Activated CD4-positive, alpha-beta T cell treated with anti-CD3 and anti-CD28 coated beads, Interleukin-2, amount 50 U/mL, for 48 hours (primary cell): ENCODE measurements at places on chromosomes 12 and 14.
A peak's percentile ranks its signal among the peaks of the same experiment; 100 is the strongest.

DNA sequence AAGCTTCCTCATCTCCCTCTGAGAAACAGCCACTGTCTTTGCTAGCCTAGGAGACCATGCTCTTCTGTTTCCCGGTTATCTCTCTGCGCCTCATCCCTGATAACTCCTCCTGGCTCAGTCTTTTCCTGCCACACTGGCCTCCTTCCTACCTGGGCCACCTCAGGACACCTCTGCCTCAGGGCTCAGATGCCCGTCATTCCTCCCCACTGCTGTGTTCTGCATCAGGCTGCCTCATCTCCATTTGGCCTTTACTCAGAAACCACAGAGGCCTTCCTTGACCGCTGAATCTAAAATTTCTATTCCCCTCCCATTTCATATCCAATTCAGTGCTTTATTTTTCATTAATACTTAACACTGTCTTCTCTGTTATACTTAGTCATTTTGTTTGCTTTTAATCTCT lies 311.0 kb upstream of the RGS6 start:
- no peak for DNase-seq

GRCh38 chr14:30085943-30086342 lies 158.3 kb upstream of the PRKD1 start:
- DNase-seq, result no peak

DNA sequence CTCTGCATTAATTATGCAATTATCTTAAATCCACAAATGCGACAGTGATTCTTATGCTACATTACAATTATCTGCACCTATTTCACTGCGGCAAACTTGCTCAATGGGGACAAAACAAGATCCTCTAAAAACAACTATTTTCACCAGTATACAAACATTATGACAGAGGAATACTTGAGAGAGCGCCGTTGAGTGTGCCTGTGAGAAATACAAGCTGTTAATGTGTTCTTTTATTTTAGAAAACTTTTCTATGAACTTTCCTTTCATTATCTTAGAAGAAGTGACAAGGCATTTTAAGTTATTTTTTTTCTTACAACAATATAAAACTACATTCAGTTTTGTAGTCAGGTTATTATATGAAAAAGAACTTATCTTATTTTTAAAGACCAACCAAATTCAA lies 1247.0 kb downstream of the FSCB start:
- DNase-seq, result no peak

GRCh38 chr12:1284611-1285010 lies 293.6 kb downstream of the ERC1 start:
- DNase-seq, result no peak

- DNase-seq, result no peak
Observed at GRCh38 chr12:88946372-88946997, 366.2 kb upstream of the KITLG start.

GRCh38 chr14:105481886-105482457 lies 4.7 kb upstream of the CRIP1 start:
- DNase-seq, result peak; percentile 93

DNA sequence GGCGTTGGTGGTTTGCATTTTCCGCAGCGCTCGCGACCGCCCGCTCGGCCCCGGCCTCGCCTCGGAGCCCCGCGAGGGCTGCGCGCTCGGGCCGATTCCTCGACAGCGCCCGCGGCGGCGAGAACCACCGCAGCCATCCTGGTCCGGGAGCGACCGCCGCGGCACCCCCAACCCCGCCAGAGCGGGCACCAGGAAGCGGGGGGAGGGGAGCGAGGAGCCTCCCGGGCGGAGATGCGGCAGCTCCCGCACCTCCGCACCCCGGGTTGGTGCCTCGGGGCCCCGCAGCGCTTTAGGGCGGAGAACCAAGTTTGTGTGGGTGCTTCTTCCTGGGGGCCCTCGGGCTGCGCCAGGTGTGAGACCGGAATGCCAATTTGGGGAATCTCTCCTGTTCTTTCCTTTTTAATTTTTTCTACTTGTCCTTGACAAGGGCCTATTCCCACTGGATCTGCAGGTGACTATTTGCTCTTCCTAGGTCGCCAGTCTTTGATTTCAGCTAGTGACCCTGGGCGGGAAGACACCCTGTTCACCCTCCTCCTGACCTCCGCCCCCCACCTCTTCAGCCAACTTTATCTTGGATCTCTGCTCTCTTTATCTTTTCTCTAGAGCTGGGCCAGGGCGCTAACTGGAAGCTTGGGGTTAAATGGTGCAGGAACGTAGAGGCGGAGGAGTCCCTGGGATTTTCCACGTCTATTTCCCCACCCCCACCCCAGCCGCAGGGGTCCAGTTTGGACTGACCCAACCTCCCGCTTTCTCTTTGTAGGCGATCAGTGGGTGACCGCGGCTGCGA lies at the start of gene SOCS2:
Gene SOCS2 (plus strand): TSS at position 751 of the 787 bp plus-strand sequence. CDS start 223 bp downstream, outside the sequence.
- DNase-seq, result peak; percentile 32

DNA sequence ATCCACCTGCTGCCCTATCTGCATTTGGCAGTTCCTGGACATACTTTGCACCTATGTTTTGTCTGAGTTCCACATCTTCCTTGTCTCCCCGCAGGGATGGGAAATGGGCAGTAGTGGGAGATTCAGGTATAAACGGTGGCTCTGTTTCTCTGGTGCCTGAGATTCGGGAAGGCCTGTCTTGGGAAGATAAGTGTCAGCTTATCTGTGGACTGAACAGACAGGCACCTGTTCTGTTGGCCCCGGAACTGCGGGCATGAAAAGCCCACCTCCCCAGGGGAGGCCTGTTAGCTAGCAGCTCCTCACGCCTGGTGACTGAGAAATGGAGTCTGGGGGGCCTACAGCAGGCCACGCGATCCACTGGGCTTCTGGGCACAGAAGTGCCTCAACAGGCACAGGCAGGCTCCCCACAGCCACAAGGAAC lies 5.8 kb downstream of the PHB2 start:
- DNase-seq, result no peak

DNA sequence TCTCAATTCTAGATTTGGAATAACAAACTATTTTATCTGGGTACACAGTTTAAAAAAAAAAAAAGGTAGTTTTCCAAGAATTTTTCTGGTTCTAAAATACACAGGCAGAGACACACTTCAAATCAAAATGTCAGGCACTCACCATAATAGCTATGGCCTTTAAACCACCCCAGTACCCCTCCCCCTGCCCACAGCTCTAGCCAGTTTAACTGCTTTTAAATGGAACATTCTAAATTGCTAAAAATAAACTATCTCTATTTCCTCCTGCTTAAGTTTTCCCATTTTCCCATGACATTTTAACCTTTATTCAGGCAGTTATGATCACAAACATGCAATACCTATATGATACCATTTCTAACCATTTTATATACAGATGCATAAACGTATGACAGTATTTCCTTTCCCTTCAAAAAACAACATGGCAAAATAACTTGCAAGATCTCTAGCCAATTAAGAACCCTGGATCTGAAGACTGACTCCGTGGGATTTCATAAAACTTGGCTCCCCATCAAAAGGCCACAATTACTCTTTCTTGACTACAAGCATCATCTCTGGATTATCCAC lies 46.3 kb downstream of the PPP2R5E start:
- DNase-seq, result no peak

GRCh38 chr12:77488041-77488620 lies 342.6 kb upstream of the NAV3 start:
- no peak for DNase-seq

GRCh38 chr12:28893856-28894255 lies 255.2 kb upstream of the FAR2 start:
- DNase-seq, result no peak

GRCh38 chr12:114841557-114842251 lies 157.7 kb upstream of the TBX3 start:
- DNase-seq, result no peak

DNA sequence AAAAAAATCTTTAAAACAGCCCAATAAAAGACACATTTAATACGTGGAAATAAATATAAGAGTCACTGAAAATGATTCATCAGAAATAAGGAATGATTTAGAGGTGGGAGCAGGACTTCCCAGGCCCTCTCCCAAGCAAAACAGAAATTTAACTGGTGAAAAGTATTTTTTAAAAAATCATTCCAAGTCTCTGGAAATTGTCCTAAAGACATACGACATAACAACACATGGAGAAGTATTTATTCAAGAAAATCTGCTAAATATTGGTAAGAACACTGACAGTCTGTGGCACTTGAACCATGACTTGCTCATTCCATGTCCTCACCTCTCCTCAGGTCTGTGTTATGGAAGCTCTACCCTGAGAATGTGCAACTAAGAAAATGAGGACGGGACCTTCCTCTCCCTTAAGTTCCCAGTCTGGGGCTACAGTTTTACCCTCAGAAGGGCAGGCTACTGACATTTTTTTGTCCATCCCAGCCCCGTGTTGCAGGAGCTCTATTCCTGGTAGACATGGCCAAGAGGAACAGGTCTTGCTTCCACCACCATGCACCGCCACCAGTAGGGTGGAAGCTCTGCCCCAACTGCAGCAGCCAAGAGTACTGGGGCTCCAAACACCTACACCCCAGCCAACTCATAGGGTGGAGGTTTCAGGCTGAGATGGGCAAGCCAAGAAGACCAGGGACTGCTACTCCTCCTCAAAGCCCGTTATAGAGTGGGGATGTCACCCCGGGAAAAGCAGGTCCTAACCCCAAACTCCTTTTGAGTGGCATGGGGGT lies 193.0 kb downstream of the CRADD start:
- DNase-seq, result no peak

- no peak for DNase-seq
Observed at GRCh38 chr12:104218935-104219334, 3.4 kb downstream of the TXNRD1 start.

DNA sequence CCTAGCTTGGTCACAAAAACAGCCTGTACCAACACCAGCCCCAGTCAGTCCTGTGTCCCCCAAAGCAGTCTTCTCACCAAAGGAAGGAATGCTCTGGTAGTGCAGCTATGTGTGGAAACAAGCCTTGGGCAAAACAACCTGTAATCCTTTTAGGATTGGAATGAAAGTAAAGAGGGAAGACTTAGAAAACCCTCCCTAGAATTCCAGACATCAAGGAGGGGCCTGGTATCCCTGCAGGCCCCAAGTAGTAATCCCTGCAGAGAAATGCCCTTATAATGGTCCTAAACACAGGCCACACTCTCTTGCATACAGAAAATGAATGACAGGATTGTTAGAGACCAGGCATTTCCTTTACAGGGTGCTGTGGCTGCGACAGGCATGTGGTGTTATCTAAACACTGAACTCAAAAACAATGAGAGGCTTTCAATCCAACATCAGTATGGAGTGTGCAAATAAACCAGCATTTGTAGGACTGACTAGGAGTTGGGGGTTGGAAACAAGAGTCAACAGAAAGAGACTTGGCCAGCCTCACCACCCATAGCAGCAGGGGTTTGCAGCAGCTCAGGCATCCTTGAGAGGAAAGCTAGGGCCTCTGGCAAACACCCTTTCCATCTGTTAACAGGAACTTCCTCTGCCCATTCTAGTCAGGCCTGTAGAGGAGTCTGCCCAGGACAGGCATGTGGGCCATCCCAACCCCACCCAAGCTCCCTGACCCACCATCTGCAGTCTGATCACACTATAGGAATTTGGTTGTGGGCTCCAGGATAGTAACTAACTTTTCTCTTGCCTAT lies 59.1 kb downstream of the DCAF5 start:
- no peak for DNase-seq

DNA sequence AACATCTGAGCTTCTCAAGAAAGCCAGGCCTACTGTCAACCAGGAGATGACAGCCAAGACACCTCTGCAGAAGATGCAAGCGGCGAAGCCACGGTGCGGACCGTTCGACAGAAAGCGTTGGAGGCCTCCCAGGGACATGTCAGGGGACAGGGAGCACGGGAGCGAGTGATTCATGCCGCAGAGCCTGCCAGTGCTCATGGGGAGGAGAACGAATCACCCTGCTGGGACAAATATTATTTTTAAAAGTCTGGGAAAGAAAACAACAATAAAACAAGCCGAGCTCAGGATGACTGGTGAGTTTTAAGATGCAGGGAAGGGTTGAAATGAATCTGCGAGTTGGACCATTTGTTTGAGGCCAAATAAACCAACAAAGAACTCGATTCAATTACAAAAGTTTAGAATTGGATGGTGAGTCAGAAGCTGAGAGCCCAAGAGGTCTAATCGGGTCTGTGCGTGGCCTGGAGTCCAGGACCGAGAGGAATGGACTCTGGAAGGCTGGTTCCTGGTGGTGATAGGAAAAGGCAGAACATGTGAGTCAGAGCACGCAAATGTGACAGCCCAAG lies 91.0 kb downstream of the RBM19 start:
- no peak for DNase-seq

- no peak for DNase-seq
Observed at GRCh38 chr12:14993537-14994266, 20.9 kb downstream of the PDE6H start.

- no peak for DNase-seq
Observed at GRCh38 chr12:27666510-27666909, 29.7 kb upstream of the REP15 start.

DNA sequence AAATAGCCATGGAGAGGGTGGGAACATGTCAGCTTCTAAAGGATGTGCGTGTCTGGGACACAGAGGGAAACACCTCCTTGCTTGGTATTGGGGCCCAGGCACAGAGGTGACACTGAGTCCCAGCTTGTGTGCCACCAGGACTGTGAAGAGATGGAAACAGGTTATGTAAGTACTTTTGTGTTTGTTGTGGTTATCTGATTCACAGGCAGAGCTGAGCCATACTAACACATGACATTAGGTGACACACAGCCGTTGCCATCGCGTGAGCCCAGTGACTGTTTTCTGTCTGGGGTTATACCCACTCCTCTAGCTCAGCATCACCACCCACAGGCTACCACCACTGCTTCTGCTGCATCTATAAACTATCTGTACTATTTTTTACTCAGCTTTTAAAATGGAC lies 12.1 kb upstream of the FLVCR2 start:
- DNase-seq, result peak; percentile 88

- no peak for DNase-seq
Observed at GRCh38 chr12:49189731-49190716, 1.1 kb upstream of the TUBA1A start.

- no peak for DNase-seq
Observed at GRCh38 chr12:41250748-41251147, 62.6 kb downstream of the PDZRN4 start.

- peak; percentile 10 for DNase-seq
Observed at GRCh38 chr12:98002887-98003493, 512.4 kb upstream of the TMPO start.

DNA sequence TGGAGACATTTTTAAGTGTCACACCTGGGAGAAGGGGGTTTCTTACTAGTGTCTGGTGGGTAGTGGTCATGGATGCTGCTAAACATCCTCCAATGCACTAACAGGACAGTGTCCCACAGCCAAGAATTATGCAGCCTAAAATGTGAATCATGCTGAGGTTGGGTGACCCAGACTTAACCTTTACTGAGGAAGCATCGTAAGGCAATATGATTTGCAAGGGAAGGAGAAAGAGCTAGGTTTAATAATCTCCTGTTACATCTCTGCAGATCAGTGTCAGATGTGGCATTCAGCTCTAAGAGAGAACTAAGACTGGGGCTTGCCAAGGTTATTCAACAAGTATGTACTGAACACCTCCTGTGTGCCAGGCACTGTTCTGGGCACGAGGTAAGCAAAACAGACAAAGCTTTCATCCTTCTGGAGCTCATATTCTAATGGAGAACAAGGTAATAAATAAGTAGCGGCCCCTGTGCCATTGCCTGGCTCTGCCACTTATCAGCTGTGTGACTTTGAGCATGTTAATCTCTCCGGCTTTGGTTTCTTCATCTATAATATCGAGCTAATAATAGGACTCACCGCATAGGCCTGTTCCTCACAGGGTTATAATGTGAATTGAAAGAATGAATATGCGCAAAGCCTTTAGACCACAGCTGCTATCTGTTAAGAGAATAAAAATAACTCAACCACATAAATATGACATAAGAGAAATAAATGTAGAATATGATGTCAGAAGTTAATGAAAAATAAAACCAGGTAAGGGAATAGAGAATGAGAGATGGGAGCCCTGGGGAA lies 13.5 kb upstream of the GOLGA5 start:
- no peak for DNase-seq

- peak; percentile 20 for DNase-seq
Observed at GRCh38 chr12:30694412-30695198, 1.1 kb downstream of the IPO8 start.
